ENCODE measurements at places on chromosomes 2 and 18.
A peak's percentile ranks its signal among the peaks of the same experiment; 100 is the strongest.

- peak; percentile 91 for DNase-seq
Measured at GRCh38 chr2:10935953-10936942, 24.5 kb downstream of the KCNF1 start.

DNA sequence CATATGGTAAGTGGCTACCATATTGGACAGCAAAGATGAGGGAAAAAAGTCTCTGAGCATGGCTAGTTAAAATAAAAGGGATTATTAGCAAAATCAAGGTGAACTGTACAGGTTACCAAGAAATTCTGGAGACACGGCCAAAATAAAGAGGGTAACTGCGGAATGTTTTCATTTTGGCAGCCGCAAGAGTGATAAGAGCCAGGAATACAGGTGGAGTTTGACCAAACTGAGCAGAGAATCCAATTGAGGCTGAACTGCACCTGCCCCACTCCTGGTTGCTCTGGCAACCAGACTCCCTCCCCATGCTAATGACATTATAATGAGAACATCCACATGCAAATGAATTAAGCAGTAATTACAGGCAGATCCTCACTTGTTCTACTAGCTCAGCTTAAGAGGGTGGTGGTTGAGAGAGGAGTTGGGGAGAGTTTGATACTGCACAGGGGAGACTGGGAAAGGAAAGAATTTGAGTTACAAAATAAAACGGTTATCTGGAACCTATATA is 18.8 kb upstream of the EPHA4 start:
- no peak for DNase-seq

DNA sequence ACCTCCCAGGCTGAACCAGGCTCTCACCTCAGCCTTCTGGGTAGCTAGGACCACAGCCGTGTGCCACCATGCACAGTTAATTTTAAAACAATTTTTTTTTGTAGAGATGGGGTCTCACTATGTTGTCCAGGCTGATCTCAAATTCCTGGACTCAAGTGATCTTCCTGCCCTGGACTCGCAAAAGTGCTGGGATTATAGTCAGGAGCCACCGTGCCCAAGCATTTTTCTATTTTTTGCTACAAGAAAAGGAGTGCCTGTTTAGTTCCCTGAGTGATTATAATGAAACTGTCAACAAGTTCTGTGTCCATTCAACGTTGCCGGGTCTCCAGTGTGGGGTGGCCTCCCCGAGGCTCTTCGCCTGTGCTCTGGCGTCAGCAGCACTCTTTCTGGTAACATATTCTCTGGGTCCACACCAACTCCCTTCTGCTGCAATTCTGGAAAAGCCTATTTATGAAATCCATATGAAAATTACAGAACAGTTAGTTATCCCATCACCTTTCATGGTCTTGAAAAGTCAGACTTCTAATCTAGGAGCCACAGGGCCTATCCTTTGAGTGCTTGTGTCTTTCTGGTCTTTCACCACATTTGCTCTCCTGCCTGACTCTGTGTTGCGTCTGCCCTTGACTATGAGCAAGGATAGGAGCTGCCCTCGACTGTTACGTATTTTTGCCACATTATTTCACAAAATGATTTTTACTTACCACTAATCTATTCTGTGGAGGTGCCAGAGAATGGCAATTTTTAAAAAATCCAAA is 172.7 kb downstream of the SOCS6 start:
- DNase-seq: no peak

DNA sequence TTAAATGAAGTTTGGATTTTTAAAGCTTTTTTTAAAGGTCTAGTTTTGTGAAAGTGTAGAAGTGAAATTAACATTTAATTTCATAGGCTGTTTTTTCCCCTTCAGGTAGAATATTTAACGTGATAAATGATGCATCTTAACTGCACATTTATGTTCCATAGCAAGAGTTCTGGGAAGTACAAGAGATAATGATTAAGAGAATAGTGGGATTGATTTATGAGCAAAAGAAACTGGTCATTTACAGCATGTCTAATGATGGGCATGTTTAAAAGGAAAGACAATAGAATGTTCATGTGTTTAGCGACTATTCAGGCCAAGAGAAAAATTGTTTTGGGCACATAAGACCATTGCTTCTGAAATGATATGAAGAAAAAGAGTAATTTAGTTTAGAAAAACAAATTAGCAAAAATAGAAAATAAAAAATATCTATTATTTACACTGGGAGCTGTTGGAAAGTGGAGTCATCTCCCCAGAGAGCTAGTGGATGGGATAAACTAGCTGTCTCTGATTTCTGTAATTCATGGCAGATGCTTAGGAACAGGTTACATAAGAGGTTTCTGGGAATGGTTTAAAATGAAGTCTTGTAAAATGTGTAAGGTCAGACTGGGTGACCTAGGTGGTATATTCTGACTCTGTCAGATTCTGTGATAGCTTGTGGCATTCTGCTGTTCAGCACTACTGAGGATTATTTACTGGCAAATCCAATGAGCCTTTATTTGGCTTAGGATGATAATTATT is 60.7 kb downstream of the WDR7 start:
- no peak for DNase-seq

- DNase-seq: no peak
Measured at GRCh38 chr2:19086231-19086651, 272.2 kb downstream of the OSR1 start.

DNA sequence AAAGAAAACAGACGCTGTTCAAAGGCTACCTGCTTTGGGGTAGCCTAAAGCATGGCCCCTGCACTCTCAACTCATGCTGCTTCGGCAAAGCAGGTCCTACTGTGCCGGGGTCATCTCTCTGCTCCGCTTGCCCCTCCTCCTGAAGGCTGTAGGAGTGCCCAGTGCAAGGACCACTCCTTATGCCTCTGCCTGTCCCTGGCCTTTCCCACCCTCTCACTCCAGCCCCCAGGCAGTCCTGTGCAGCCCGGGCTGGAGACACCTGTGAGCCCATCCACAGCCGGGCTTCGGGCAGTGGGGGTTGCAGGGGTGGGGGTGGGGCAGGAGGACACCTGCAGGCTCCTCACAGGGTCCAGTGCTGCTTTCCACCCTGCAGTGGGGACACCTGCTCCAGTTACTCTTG is 69.1 kb downstream of the ACKR3 start:
- no peak for DNase-seq

- no peak for DNase-seq
Measured at GRCh38 chr2:133418021-133418420, 150.2 kb downstream of the NCKAP5 start.

DNA sequence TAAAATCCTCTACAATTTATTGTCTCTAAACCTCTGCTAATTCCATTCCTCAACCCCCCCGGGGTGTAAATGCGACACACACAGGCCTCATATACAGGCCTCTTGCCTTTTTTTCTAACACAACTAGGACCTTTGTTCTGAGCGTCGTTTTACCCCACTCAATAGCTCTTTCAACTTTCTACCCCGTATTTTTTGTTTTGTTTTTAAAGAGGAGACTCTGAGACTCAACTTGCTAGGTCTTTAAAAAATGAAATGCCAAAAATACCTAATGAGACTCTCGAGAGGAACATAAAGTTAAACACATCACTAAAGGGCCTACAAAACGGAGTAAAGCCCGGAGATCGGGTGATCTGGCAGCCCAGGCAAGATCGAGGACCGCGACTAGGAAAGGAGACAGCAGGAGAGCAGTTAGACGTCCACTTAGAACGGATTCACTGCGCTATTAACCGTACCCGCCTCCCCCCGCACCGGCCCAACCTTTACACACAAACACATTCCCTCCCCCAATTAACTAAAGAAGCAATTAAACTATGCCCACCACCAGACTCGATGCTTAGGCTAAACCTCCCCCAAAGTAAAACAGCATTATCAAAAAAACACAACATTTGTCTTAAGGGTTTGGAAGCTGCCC is 1.7 kb downstream of the TRIP12 start:
- no peak for DNase-seq
